ENCODE measurements at places on chromosomes 2 and 18.

DNA sequence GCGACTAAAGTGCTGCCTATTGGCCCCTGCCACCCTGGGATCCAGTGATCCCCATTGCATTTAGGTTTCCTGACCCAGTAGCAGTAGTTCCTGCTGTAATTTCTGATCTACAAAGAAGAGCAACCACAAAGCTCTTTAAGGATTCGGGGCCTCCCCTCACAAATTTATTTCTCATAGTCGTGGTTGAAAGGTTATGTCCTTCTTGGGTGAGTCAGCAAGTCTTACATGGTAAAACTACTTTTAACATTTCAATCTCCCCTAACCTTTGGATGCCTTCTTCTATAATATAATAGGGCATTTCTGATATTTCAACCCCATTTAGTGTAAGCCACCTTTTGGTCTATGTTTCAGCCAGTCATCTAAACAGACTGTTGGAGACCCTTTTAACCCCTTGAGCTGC, 14.9 kb downstream of the PIKFYVE start:
- no peak for DNase-seq

- DNase-seq: no peak
Observed at GRCh38 chr2:171578127-171578803, 56.0 kb downstream of the CYBRD1 start.

DNA sequence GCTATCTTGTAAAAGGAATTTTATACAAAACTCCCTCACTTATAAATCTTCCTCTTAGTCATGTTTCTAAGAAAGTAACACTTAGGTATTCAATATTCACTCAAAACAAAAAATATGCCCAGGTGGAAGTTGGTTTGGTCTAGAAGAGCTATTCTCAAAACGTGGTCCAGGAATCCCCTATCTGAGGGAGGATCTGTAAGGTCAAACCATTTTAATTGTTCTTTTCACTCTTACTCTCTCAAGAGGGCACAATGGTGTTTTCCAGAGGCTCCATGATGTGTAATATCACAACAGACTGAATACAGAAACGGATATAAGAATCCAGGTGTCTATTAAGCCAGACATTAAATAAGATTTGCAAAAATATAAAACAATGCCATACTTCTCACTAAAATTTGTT, 9.9 kb downstream of the MOB1A start:
- DNase-seq: no peak

DNA sequence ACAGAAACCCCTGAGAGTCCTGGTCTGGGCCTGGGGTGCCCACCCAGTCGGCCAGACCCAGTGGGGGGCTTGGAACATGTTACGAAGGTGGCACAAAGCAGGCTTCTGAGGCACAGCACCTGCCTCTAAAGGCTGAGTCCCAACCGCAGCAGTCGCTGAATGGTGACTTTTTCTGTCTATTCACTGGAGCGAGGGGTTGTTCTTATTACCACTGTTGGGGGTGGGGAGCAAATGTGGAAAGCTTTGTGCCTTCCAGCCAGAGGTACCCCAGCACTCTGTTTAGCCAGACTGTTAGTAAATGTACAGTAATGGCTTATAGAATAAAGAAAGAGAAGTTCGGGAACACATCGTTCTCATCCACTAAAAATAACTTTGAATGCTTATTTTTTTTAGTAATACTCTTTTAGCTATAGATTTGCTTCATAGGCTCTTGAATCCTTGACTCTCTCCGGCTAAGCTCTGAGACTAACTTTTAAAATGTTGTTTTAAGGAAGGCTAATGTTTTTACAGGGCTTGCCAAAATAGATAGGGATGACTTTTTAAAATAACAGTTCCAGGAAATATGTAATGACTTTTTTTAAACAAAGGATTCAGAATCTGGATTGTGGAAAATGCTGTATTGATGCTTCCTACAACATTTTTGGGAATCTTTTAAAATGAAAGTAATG, 23.4 kb upstream of the PTPN2 start:
- no peak for DNase-seq

DNA sequence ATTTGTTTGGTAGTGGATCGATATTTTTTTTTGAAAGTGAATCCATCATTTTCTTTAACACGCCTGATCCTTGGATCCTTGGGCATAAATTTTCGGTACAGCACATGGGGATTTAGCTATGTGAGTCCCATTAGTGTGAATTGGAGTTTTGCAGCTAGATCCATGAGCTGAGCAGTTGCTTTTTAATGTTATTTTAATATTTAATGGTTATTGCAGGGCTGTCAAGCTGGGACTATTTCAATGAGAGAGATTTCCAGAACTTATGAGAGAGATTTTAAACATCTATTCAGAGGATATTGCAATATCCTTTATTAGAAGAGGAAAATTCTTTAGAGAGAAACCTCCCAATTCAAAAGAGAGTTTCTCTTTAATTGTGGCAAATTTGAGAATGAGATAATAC, 35.6 kb upstream of the TCF4 start:
- no peak for DNase-seq

- no peak for DNase-seq
Observed at GRCh38 chr18:32771169-32771751, 1.6 kb downstream of the KLHL14 start.

GRCh38 chr2:24169023-24169422, 5.8 kb upstream of the FAM228A start:
- DNase-seq: no peak

DNA sequence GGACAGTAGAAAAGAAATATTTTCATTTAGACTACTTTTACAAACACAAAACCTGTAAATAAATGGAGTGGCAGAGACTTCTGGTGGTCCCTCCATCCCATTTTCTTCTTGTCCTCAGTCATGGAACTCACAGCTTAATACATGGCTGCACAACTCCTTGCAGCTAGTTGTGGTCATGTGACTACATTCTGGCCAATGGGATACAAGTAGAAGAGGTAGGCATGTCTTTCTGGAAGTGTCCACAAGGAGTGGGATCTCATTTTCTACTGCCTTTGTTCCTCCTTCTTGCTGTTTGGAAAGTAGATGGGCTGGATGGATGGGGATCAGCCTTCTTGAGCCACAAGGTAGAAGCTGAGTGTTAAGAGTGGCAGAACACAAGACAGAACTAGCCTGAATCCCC, 555.8 kb downstream of the SATB2 start:
- DNase-seq: no peak

DNA sequence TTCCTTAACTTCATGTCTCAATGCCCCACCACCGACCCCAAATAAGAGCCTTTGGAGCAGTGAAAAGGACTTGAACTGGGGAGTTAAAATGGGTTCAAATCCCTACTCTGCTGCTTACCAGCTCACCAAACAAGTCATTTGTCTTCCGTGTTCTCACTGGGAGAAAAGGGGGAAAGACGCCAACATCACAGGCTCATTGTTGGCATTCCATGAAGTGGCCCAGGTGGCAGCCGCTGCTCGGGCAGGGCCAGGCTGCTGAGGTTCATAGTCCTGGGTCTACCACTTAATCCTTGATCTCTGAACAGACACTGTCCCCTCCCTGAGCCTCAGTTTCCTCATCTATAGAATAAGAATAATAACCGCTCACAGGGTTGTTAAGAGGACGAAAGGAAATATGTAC, 103.0 kb downstream of the APOB start:
- DNase-seq: no peak

DNA sequence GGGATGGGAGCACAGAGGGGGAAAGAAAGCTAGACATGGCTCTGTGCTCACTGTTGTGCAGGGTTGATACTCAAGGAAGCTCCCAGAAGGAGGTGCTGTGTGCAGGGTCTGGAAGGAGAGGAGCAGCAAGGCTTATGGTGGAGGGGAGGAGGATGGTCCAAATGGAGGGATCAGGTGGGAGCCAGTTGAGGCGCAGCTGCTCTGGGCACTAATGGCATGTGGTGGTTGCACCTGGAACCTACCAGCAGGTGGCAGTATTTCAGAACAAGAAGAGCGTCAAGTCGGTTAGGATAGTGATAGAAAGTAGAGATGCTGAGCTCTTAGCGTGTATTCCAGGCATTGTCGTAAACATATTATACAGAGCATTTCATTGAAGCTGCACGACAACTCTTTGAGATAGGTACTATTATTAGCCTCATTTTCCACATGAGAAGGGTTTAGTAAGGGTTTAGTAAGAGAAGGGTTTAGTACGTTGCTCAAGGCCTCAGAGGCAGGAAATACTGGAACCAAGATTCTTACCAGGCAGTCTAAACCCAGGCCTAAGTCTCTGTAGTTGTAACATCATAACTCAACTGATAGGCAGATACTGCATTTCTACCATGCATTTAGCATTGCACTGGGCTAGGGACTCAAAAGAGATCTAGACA, 223.7 kb downstream of the CYP26B1 start:
- no peak for DNase-seq

GRCh38 chr2:132597166-132597565, 72.8 kb downstream of the LYPD1 start:
- DNase-seq: no peak

- DNase-seq: no peak
Observed at GRCh38 chr2:59920307-59920706, 633.1 kb downstream of the BCL11A start.

- no peak for DNase-seq
Observed at GRCh38 chr2:224528171-224528570, 57.0 kb downstream of the CUL3 start.

GRCh38 chr2:225137971-225138370, 95.7 kb upstream of the DOCK10 start:
- DNase-seq: no peak

GRCh38 chr2:67616749-67617148, 219.6 kb downstream of the ETAA1 start:
- no peak for DNase-seq

- DNase-seq: no peak
Observed at GRCh38 chr2:226308323-226308680, 491.3 kb downstream of the IRS1 start.
